Stimulated activated CD8-positive, alpha-beta memory T cell treated with anti-CD3 and anti-CD28 coated beads, Interleukin-7, amount 100 ng/mL, for 24 hours (primary cell): ENCODE measurements at places on chromosomes 1 and 21.

DNA sequence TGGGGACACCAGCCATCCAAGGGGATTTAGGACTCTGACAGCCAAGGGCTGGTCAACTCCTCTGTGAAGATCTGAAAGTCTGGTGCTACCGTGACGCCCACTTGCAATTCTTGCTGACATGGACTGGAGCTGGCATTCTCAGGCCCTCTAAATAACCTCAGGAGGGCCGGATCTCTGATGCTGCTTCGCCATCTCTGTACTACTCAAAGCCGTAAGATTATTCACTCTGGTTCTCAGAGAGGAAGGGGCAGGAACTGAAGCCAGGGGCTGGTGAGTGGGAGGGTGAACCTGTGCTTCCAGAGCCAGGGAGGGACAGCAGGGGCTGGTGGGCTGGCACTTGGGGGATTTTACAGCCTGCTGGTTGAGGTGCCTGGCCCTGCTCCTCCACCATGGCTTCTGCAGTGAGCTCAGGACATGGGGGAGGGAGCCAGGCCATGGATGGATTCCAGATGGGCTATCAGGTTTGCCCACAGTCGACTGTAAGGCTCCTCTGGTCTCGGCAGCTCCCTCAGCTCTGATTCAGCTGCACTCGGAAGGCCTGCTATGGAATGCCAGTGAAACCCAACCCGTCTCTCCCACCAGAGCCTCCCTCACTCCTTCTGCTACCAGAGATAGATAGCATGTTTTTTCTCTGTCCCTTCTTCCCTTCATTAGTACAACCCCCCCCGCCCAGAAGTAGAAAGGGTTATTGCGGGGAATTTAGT, 84.5 kb downstream of the PLXNA2 start:
- DNase-seq, result no peak

GRCh38 chr1:58922302-58923089, 138.6 kb upstream of the JUN start:
- DNase-seq, result no peak

GRCh38 chr1:113170519-113170918, 97.5 kb downstream of the LRIG2 start:
- DNase-seq, result no peak

DNA sequence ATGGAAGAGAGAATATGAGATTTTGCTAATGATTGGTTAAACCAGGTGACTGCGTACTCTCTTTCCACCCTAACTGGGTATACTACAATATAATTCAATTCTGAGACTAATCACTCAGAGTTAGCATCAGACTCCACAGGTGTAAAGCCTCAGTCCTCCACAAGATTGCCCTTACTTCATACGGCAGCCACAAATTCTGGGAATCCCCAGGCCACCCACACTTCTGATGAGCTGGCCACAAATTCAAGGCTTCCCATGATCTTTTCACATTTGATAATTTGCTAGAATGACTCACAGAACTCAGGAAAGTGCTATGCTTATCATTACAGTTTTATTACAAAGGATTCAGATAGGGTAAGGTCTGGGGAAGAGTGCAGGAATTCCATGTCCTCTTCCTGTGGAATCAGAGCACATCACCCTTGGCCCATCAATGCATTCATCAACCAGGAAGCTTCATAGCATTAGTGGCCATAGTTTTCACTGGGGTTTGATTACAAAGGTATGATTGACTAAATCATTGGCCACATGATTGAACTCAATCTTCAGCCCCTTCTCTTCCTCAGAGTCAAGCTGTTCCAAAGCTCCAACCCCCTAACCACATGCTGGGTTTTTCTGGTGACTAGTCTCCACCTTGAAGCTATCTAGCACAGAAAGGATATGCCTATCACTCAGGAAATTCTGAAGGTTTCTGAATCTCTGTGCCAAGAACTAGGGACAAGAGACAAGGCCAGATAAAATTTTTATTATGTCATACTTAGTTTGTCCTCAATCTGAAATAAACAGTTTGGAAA, 131.7 kb downstream of the HHIPL2 start:
- no peak for DNase-seq

DNA sequence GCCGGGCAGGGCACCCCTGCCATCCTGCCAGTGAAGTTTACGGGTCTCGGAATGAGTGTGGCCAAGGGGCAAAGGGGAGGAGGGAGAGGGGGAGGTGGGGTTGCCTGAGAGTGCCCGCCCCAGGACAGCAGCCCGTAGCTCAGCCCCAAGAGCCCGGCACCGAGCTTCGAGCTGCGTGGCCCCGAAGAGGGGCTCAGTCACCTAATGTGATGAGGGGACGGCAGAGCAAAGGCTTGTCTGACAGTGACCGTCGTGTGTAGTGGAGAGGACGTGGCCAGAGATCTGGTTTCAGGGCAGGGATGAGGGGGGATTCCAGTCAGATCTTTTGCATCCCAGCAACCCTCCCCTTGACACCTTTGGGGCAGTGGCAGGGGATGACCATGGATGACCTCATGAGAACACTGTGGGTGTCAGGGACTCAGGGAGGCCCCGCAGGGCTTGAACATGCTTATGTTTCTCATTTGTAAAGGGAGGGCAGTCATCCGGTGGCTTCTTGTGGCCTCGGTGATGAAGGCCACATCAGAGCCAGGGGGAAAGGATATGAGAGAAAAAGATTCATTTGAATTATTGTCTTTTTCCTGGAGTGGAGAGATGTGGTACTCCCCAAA, 1.1 kb upstream of the TRPM2 start:
- no peak for DNase-seq

DNA sequence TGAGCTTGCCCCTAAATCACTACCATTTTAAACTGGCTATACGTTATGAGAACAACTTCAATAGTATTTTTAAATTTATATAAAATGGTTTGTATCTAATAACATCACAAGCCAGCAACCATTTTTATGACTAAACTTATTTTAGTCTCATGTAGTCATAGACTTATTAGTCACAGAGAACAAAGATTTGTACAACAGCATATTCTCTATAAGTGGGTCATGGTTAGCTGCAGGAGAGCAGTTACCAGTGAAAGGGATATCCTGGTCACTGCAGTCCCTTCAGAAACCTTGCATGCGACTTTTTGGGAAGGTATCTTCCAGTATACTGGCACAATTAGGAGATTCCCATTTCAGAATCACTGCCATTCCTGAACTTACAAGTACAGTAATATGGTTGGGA, 90.0 kb downstream of the HFM1 start:
- DNase-seq, result no peak

DNA sequence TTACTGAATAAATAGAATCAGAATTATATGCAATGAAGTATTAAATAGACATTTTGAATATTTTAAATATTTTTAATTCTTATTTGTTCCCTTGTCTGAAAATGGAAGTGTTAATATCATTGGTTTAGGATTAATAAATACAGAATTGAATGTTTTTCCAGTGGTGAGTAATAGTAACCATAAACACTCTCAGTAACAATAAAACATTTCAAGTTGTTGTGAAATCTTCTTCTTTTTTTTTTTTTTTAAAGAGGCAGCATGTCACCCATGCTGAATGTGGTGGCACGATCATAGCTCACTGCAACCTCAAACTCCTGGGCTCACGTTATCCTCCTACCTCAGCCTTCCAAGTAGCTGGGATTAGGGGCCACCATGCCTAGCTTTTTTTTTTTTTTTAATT, 86.2 kb upstream of the ZBTB18 start:
- DNase-seq, result no peak

GRCh38 chr1:18264450-18265039, 156.9 kb downstream of the IGSF21 start:
- no peak for DNase-seq

DNA sequence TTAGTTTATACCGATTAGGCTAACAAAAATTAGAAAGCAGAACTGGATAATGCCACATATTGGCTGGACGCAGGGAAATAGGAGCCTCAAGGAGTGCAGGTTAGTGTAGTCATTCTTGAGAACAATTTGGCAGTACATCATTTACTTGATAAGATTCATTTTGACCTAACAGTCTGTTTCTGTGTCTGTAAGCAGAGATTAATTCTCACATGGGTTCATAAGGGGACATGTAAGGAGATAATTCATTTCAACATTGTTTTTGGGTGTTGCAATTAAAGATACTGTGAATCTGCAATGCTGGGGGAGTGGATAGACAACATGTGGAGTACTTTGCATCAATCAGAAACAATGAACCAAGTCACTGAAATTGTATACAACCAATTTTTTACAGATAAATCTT, 32.0 kb downstream of the AGO3 start:
- DNase-seq, result no peak

DNA sequence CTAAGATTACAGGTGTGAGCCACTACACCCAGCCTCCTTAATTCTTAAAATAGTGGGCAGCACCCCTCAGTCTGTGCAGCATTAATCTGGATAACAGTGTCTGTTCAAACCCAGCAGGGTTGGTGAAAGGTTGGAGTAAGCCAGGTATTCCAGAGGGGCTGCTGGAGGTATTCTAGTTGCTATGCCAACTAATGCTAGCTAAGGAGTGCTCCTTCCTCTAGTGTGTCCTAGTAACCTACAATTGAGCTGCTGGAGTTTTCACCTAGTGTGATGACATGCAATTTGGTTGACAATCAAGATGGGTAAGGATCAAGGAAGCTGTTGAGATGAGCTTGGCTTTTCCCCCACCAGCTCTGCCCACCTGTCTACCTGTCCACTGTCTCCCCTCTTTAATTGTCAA, 100.2 kb upstream of the IPO9 start:
- no peak for DNase-seq

GRCh38 chr1:81702079-81702715, 98.5 kb upstream of the ADGRL2 start:
- DNase-seq, result no peak

DNA sequence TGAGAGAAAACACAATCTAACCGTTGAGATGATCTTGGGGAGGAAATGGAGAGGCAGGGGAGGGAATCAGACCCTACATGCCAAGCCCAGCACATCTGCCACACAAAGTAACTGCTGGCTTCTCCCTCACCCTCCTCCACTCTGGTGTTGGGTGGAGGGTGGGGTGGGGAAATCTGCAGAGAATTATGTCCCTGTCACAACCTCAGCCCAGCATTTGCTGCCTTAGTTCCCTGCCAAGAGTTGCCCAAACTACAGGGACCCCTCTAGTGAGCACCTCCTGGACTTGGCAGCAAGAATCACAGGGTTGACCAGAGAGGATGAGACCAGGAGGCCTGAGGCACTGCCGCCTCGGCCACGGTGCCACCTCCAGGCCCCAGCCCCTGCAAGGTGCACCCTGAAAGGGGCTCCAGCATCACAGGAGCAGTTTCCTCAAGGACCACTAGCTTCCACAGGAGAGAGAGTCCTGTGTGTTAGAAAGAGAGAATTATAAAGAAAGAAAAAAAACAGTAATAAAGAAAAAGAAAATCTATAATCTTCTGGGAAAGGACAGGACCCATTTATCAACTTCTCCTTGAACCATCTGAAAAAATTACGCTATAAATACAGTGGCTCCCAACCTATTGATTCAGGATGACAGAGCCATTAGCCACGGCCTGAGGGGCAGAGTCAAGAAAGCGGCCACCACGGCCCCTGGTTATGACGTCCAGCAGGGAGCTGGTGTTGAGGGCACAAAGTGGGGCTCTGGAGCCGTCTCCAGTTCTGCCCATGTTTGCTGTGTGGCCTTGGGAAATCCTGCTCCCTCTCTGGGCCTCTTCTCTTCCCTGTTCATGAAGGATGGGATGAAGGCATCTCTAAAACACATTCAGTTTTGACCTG, 451.7 kb downstream of the MATN1 start:
- no peak for DNase-seq

GRCh38 chr1:31161571-31161970, 78.1 kb downstream of the NKAIN1 start:
- DNase-seq, result no peak

DNA sequence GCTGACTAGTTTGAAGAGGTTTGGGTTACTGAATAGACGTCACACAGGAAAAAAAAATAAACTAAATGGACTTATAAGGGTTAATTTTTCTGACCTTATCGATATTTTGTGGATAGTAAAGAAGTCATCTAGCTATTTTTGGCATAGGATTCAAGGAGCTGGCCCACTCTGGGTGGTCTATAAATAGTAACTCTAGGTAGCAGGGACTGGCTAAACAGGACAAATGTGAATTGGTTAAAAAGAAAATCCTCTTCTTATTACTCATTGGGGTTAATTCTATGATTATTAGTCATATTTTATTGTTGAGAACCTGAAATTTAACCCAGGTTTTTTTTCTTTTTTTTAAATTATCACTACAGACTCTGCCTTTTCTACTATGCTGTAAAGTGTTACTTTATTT, 61.7 kb downstream of the ATF6 start:
- no peak for DNase-seq

DNA sequence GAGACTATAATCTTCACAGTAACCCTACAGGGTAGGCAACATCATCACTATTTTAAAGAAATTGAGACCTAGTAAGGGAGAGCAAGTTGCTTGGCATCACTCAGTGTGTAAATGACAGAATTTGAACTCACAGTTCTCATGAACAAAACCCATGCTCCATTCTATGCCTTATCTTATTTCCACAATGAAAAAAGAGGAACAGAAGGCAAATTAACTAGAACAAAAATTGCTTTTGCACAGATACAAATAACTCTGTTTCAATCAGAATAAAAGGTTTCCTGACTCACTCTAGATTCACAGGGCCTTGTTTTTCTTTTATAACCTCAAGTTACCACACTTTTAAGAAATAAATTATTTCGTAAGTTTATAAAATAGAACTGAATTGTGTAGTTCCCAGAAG, 90.1 kb downstream of the UCHL5 start:
- no peak for DNase-seq

- DNase-seq, result no peak
Measured at GRCh38 chr1:69294171-69294570, 273.6 kb upstream of the LRRC7 start.

DNA sequence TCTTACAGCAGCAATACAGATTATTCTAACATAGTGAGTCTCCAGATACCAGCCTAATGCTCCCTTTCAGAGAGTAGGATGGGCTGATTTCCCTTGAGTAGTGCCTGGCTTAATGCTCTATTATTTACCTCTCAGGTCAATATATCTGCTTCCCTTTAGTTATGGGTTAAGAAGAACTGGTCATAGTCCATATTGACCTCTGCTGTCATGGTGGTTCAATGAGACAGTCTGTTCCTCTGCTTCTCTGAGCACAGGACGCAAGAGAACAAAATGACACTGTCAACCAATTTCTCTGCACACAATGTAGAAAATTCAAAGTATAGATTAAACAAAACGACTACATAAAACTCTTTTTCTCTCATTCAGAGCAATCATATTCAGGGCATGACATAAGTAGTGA, 2.9 kb downstream of the MRAP start:
- DNase-seq, result no peak

GRCh38 chr1:72438270-72438669, 155.9 kb upstream of the NEGR1 start:
- DNase-seq, result no peak

GRCh38 chr1:116585886-116586285, 15.1 kb upstream of the CD58 start:
- DNase-seq, result no peak

DNA sequence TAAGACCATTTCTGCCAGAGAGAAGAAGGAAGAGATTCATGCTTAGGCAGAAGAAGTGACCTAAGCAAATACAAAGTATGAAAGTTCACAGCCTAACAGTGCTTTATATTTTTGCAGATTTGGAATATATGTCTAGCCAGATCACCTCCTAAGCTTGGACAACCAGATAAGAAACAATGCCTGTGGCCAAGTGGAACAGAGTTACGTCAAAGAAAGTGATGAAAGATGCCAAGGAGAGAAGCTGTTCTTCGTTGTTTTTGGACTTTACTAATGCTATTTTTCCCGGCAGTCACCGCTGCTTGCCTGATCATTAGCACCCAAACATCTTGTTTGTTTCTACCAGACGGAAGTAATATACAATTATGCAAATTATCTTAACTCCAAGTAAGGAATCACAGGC, 489.2 kb upstream of the C1orf87 start:
- DNase-seq, result no peak
